ENCODE measurements at places on chromosomes 12 and 14.
A peak's percentile ranks its signal among the peaks of the same experiment; 100 is the strongest.

DNA sequence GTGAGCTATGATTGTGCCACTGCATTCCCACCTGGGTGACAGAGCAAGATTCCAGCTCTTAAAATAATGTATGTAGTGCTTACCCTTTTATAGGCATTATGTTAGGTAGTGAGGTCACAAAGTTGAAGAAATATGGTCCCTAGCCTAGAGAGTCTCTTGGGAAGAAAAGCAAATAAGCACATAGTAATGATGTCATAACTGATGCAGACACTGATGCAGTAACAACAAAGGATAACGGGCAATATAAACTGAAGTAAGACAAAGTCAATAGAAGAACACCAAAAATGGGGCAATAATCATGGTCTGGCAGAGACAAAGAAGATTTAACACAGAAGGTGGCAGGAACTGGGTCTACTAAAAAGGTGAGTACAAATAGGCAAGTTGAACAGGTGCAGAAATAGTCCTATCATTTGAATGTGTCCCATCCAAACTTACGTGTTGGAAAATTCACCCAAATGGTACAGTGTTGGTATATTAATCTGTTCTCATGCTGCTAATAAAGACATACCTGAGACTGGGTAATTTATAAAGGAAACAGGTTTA lies 93.5 kb downstream of the CPNE8 start:
- no peak for DNase-seq

DNA sequence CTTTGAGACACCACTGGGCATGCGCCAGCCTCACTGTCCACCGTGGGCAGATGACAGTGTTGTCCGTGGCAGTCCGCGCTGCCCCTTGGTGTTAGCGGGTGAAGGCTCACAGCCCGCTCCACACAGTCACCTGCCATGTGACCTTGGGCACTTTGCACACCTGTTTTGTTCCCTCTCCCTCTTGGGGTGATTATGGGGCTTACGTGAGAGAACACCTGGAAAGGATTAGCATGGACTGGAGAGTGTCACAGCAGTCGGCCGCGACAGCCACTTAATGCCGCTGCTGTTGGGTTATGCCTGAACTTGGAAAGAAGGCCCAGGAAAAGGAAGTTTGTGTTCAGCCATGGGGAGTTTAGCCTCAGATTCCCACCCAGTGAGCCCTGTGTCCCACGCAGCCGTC lies 94.2 kb downstream of the DDX51 start:
- DNase-seq = no peak

DNA sequence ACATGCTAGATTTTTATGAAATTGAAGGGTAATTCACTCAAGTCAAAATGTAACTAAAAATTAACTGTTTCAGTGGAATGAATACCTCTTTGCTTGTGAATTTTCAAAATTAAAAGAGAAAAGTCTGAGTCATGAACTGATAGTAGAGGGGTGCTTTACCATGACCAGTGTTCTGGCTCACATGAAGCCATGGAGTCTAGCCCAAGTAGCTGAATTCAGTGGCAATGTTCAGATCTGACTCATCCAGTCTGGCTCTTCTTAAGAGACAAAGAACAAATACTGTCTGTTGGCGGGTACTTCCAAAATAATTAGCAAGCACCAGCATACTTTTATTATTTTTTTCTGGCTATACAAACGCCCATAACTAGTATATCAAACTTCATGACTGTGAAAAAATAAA lies 366.3 kb upstream of the GARIN6 start:
- no peak for DNase-seq

GRCh38 chr14:24710403-24711112 lies 76.6 kb upstream of the GZMB start:
- DNase-seq = peak; percentile 53

DNA sequence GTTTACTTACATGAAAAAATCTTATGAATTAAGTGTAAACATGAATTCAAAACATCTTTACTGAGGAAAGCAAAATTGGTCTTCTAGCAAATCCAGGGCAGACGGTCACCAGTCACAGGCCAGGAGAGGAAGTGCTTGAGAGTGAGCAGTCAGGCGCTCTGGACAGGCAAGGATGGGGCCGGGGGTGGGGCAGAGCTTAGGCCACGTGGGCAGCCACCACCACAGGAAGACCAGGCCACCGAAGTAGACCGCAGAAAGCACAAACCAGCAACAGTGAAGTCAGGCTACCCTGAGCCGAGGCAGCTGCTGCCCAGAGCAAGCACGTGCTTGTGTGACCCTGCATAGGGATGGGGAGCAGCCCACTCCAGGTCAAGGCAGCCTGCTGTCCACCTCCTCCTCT lies 33.5 kb downstream of the SLC6A12 start:
- no peak for DNase-seq

GRCh38 chr14:66965831-66966230 lies 223.4 kb upstream of the GARIN2 start:
- no peak for DNase-seq

- no peak for DNase-seq
Observed at GRCh38 chr12:6735448-6736191, 11.8 kb downstream of the COPS7A start.

GRCh38 chr12:22459838-22460490 lies 84.4 kb downstream of the C2CD5 start:
- peak; percentile 45 for DNase-seq

- DNase-seq = no peak
Observed at GRCh38 chr12:50727466-50727865, 36.4 kb upstream of the ATF1 start.

GRCh38 chr14:101849125-101849524 lies 87.6 kb downstream of the PPP2R5C start:
- DNase-seq = no peak

GRCh38 chr14:93065272-93065730 lies 50.4 kb downstream of the ITPK1 start:
- DNase-seq = no peak

DNA sequence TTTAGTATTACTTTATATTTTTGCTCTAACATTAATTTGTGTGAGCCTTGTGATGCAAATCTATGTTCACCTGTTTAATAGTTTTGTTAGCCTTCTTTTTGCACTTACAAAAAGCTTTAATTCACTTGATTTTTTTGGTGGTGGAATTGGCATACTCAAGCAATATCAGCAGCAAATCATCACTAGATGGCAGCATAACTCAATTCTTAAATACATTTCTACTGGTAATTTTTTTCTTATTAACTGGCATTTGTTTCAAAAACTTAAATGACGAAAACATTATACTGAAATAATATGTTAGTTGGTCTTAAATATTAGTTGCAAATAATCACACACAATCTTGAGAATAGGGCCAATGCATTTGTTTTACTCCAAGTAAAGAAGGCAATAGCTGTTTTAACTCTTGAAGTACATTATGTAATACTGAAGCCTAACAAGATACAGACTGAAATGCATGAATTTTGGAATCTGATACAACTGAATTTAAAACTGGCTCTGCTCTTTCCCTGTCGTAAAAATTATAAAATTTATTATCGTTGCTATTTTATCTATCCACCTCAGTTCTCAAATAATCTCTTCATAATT lies 151.5 kb downstream of the ATXN7L3B start:
- peak; percentile 38 for DNase-seq

- DNase-seq = no peak
Observed at GRCh38 chr14:64625386-64626232, 75.8 kb downstream of the PPP1R36 start.

GRCh38 chr14:21846227-21846885 lies 172.7 kb upstream of the OR4E1 start:
- peak; percentile 64 for DNase-seq

- no peak for DNase-seq
Observed at GRCh38 chr12:3381059-3382047, 109.7 kb upstream of the PRMT8 start.

DNA sequence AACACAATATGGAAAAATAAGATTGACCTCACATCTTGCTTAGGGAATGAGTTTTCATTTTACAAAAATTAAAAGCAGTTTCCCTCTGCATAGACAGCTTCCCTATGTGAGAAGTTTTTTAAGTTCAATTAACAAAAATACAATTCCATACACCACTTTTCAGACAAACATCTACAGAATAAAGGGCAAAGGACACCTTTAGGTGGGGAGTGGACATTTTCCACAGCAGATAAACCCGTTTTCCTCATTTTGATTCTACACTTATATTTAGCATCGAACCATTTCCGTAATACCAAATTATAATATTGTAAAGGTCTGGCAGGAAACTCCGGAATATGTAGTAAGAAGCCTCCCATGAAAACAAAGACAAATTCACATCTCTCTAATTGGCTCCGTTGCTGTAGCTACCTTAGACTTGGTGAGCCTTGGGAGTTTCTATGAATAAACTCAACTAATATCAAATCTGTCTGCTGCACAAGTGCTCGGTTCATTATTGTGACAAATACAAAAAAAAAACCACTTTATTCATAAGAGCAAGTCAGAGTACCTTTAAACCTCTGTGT lies 1.7 kb downstream of the ARMH4 start:
- DNase-seq = no peak

DNA sequence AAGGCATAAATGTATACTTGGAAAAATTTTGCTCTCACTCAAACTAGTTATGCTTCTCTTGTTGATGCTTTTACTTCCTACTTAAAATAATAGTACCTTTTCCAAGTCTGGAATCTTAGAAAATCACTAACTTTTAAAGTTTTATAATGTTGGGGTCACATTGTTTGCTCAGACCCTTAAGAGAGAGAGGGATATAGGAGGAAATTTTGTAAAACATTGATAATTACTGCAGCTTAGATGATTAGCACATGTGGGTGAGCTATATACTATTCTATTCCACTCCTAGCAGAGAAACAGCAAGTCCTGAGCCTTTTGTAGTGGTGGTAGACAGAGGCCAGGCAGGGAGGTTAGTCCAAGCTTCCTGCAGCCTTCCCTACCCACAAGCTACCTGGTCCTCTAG lies 13.4 kb downstream of the EID3 start:
- DNase-seq = no peak

- DNase-seq = no peak
Observed at GRCh38 chr12:16949871-16950667, 344.1 kb upstream of the LMO3 start.

DNA sequence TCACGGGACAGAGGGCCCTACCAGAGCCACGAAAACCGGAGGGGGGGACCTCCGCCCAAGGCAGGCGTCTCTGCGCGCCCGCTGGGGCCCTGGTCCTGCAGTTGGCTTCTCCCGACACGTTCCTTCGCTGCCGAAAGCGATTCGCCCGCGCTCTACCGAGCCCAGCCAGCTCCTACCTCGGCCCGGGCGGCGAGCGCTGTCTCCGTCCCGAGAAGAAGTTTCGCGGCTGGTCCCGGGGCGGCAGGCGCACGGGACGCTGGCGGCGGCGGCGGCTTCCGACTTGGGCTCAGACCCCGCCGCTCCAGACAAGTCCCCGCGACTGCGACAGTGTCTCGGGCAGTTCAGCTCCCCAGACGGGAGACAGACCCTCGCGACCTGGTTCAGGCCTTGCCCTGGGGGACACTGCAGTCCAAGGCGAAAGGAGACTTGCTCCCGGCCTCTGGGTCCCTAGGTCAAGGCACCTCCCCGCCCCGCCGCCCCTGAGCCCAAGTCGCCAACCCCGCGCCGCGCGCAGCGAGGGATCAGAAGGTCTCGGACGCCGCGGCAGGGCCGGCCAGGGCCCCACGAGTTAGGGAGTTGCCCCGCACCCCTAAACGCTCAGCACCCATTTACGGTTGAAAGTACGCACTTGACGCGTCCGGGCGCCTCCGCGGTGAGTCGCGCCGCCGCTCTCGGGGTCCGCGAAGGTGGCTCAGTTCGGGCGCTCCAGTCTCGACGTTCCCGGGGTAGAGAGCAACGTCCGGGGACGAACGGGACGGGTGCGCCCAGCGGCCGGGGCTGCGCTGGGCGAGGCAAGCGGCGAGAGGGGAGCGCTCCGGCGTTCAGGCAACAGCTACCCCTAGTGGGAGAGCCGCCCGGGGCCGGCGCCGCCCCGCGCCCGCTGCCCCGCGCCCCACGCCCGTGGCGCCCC lies 1.4 kb upstream of the DIO3 start:
- DNase-seq = no peak

DNA sequence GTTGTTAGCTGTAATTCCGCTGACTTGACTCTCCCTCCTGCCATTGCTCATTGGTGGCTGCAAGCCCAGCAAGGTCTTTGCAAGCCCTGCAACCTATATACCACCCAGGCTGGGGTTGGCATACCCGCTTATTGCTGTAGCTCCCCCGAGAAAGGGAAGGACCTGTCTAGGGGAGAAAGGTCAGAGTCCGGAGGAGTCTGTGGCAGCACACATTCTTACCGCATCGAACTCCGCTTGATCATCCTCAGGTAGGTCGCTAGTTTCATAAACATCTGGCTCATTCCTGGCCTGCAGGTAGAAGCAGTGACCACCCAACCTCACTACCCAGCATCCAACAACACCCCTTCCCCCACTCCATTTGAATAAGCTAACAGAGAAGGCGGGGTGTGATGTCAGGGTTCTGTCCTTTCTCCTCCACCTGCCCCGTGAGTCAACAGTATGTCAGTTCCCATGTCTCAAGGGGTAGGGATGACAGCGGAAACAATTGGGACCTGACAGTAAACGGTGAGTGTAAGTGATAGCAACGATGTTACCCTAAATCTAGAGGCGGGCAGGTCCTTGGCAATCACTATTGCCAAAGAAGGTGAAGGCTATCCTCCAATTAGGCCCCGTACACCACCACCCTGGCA lies 1.1 kb downstream of the DCTN2 start:
- DNase-seq = no peak

GRCh38 chr14:74456684-74457564 lies 30.9 kb upstream of the SYNDIG1L start:
- no peak for DNase-seq

DNA sequence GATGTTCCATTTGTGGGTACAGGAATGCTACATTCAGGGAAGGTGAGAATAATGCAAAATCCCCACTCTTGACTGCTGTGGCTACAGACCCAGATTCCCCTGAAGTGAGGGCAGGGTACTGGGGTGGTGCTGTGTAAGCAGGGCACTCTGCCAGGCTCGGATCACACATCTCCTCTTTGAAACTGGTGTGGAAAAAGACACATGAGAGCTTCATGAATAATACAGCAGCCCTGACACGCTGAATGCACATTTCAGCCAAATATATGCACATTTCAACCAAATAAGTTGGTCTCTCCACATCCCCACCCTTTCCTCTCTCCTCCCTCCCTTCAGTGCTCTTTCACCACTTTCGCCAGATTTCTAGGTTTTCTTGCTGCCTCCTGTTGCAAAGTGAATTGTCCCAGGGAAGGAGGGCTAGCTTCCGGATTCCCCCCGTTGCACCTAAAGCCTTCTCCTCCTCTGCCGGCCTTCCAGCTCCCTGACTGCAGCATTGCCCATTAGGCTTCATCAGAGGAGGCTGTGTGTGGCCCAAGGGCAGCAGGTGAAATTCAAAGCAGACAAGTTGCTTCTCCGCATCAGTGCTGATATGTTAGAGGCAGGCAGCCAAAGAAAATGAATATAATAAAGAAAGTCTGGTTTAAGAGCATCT lies 118.2 kb upstream of the TMCC3 start:
- DNase-seq = no peak

DNA sequence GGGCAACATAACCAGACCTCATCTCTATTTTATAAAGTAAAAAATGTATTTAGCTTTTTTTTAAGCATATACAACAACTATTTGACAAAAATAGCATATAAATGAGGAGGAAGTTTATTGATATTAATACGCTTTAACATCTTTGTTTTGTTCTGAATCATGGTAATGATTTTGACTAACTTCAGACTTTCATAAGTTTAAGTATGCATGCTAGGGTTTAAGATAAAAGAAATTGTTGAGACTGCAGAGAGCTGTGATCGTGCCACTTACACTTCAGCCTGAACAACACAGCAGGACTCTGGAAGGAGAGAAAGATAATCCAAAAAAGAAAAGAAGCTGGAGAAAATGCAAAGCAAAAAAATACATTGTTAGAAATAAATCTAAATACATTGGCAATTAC lies 87.9 kb upstream of the AEBP2 start:
- DNase-seq = no peak
